ENCODE measurements at places on chromosomes 7 and 10. TPM values are rescaled to one million over a fixed set of nuclear protein-coding genes. Genes with fewer than 3 reads are reported as not detected.

STEAP1B gene
- polyA plus RNA-seq, result not detected

AGAP4 gene
- polyA plus RNA-seq, result 25.8 TPM

- DNase-seq, result no peak
Measured at GRCh38 chr10:103197174-103197573, 4.1 kb upstream of the NT5C2 start.

- no peak for DNase-seq
Measured at GRCh38 chr7:42045961-42046360, 191.0 kb downstream of the GLI3 start.

GRCh38 chr7:1669954-1670893 lies at the start of gene ELFN1:
Gene ELFN1, plus strand, starts transcription at chr7:1670277. Its CDS starts 74,320 bp downstream, at chr7:1744597.
- DNase-seq, result peak; percentile 73

DNA sequence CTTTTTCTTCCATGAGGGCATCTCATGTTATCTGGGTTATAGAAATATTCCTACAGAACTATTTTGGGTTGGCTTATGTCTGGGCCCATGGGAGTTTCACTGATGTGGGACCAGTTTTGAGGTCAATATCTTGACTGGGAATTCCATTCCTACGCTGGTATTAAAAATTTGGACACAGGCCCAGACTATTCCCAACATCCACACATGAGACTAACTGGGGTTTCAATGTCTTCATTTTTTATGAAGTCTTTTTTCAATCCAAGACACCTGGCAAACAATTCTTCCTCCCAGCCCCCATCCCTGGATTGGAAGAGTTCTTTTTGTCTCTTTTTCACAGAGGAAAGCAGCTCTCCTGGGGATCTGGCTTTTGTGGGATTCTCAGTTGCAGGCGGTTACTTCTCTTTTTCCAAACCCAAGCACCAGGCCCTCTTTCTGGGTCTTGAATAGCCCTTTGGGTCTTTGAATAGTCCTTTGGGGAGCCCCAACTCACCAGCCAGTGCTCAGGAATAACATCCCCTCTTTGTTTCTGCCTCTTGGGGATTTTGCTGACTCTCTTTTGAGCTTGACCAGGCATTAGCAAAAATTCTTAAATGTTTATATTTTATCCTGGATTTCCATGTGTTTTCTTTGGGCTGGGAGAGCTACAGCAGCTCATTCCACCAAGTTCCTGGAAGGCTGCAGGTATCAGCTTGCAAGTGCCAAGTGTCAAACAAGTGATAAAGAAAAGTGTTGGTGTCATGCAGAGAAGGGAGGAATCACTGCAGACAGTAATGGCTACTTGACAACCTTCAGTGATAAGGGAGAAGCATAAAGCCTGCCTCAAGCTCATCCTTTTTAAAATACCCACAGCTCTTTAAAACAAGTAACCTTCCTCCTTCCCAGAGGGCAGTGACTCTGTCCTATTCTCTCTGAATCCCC lies 234.3 kb downstream of the ADAM12 start:
- no peak for DNase-seq

DNA sequence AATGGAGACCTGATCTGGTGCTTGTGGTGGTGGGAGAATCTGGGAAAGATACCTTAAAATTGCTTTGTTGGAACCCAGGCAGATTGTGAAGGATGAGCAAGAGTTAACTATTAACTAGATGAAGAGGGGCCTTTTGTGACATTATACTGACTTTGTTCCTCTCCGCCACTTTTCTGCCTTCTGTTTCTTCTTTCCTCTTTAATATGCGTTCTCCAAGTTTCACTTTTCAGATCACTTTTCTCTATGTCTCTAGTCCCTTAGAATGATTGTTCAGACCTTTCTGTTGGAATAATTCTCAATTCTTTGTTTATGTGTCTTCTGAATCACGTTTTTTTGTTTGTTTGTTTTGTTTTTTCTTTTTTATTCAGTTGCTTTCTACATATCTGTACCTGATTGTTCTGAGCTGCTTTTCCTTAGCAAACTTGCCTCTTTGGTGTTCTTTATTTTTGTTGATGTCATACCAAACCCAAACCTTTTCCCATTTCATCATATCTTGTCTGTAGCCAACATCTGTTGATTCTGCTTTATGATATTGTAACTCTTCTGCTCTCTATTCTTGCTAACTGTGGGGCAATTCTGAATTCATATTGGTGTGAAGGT lies 2.8 kb downstream of the BMPR1A start:
- no peak for DNase-seq

GRCh38 chr10:15345450-15345849 lies 25.6 kb downstream of the FAM171A1 start:
- no peak for DNase-seq

DNA sequence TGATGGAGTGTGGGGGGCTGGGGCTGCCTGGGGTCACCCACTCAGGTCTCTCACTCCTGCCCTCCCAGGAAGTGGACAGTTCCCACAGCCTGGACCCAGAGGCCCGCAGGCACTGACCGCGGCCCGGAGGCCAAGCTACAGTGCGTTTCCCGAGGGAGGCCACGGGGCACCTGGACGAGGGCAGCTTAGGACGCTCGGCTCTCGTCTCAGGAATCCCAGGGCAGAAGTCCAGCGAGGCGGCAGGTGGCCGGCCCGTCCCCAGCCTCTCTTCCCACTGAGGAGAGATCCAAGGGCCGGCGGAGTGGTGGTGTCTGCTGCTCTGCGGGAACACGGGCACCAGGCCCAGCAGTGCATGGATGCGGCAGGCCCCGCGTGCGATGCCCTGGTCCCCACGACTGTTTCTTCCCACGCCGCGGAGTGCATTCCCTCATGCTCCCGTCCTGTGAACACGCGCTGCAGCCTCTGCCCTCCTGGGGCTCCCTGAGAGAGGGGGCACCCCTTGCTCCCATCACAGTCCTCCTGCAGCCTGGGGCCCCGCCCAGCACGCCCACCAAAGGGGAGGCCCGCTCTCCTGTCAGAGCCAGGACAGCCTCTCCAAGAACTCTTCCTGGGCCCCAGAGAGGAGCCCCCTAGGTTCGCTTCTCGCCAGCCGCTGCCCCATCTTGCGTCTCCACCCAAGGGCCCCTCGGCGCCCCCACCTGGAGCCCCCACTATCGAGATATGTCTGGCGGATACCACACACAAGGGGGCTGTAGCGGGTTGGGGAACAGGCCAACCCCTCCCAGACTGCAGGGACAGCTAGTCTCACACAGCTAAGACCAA lies 24.3 kb upstream of the GPR146 start:
- no peak for DNase-seq

All from aorta (tissue), 5 donors.